ENCODE measurements at places on chromosomes 3 and 15.

DNA sequence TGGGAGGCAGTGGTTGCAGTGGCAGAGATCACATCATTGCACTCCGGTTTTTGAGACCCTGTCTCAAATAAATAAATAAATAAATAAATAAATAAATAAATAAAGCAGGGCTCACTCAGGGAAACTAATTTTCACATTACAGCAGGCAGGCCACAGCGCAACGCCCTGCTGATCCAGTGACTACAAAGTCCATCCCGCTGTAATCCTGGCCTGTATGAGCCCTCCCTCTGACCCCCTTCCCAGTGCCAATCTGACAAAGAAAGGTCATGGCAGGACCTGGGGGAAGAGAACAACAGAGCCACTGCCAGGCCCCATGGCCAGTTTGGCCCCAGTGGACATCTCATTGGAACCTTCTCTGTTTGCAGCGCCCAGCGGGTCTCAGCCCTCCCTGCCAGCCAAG lies 9.3 kb downstream of the SH3BP5 start:
- no peak for DNase-seq

- no peak for DNase-seq
Observed at GRCh38 chr15:95304151-95304946, 1026.2 kb upstream of the NR2F2 start.

GRCh38 chr15:88651971-88652370 lies 13.2 kb downstream of the ISG20 start:
- no peak for DNase-seq

GRCh38 chr3:127546554-127546953 lies 44.0 kb downstream of the TPRA1 start:
- no peak for DNase-seq

DNA sequence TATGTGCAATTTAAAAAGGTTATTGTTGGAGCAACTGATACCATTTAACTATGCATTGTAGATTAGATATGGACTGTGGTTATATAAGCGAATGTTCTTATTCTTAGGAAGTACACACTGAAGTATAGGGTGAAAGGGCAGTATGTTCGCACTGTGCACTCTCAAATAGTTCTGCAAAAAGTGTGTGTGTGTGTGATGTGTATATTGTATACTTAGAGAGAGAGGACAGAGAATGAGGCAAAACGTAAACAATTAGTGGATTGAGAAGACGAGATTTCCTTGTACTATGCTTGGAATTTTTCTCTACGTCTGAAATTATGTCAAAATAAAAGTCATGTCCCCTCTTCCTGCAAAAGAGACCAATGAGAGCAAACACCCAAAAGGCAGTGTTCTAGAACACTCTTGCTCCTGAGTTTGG lies 30.4 kb downstream of the LSM3 start:
- DNase-seq = no peak

- DNase-seq = no peak
Observed at GRCh38 chr15:75844629-75845335, 1.5 kb downstream of the UBE2Q2 start.

GRCh38 chr3:59432665-59433064 lies 382.8 kb upstream of the CFAP20DC start:
- no peak for DNase-seq

- no peak for DNase-seq
Observed at GRCh38 chr3:102536456-102536855, 101.6 kb downstream of the ZPLD1 start.

GRCh38 chr3:83842511-83842910 lies 1116.3 kb upstream of the CADM2 start:
- DNase-seq = no peak

DNA sequence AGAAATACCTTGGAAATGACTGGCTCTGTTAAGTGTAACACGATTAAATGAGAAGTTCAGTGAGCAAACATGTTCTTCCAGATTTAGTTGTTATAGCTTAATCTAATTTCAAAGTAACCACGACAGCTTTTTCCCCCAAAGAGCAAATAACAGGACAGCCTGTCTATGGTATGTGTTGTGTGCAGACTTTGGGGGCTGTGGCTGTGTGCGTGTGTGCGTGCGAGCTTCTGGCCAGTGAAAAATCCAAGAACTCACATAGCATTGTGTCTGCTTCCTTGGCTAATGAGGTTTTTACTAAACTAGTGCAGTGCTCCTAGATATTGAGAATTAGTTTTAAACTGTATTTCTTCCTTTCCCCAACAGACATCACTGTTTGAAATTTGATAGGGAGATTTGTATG lies 167.1 kb downstream of the CACNA1D start:
- DNase-seq = no peak

GRCh38 chr15:85415783-85416182 lies 35.4 kb downstream of the AKAP13 start:
- no peak for DNase-seq

GRCh38 chr15:52466134-52466701 lies 62.5 kb downstream of the MYO5A start:
- DNase-seq = peak; percentile 17

GRCh38 chr3:36700537-36701248 lies 63.7 kb downstream of the DCLK3 start:
- no peak for DNase-seq

- DNase-seq = no peak
Observed at GRCh38 chr3:66795365-66795764, 202.7 kb upstream of the KBTBD8 start.

DNA sequence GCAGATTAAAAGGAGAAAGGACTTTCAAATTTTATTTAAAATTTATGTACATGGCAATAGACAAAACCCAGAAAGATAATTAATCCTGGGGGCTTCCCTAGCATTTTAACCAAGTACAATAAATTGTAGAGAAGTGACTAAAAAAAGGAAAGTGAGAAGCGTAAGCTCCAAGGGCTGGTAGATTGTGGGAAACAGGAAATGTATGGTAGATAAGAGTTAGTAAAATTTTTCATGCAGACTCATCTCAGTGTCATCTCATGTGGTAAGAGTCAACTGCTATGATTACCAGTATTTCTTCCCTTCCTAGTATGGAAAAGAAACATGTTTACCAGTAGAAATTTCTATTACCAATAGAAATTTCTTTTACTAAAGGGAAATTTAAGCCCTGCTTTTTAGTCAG lies 464.3 kb upstream of the AGTR1 start:
- DNase-seq = no peak

DNA sequence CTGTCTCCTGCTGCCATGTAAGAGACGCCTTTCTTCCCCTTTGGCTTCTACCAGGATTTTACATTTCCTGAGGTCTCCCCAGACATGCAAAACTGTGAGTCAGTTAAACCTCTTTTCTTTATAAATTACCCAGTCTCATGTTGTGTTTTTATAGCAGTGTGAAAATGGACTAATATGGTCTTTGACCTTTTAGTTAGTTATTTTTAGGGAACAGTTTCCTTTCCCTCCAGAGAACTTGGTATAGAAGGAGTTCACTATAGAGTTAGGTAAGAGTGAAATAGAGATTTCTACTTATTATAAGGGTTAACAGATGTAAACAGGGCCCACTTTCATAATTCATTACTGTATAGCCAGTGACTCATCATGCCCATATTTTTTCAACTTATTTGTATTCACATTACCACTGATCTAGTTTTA lies 170.9 kb downstream of the UNC13C start:
- no peak for DNase-seq

DNA sequence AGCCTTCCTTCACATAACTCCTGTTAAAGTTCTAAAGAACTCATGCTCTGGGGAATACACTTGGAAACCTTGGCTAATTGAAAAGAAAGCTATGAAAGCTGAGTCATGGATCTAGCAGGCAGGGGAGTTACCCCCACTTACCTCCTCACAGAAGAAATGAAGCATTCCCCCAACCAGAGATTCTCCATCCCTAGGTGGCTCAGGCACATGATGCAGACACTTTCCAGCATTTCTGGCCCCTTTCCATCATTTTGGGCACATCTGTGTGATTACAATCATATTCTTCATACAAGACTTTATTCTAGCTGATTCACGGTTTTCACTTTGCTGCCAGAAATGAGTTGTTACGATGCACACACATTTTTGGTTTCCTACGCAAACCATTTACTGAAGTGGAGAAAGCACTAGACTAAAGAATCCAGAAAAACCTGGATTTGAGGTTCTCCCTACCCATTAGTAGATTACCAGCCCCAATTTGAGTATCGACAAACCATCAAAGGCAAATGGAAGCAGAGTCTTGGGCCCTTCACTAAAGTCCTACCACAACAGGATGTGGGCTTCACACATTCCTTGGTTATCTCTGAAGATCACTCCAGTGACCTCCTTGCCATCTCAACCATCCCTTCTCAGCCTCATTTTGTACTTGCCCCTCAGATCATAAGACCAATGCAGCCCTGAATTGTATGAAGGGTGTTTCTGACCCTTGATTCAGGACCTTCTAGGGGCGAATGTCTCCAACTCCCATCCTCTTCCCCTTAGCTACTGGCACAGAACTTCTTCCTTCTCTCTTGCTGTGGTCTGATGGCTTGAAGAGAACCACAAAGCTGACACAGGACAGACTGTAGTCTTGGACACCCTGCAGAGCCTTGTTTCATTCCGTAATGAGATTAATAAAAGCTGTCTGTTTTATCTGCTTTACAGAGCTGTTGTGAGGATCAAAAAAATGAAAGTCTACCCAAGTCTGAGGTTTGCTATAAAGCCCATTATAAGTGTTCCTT lies 42.5 kb upstream of the SNRK start:
- DNase-seq = no peak

DNA sequence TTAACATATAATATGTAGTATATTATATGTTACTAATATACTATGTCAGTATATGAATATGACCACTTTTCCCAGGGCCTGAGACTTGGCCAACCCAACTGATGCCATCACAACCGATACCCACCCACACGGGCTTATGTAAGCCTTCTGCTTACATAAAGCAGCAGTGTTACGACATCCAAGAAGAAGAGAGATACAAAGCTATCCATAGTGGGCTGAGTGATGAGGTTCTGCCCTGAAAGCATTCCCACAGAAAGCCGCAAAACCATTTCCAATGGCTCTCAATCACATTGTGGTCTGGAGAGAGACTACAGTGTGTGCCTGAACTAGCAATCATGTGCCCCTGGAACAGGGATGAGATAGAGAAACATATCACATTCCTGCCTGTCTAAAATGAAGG lies 177.9 kb downstream of the PLOD2 start:
- no peak for DNase-seq

DNA sequence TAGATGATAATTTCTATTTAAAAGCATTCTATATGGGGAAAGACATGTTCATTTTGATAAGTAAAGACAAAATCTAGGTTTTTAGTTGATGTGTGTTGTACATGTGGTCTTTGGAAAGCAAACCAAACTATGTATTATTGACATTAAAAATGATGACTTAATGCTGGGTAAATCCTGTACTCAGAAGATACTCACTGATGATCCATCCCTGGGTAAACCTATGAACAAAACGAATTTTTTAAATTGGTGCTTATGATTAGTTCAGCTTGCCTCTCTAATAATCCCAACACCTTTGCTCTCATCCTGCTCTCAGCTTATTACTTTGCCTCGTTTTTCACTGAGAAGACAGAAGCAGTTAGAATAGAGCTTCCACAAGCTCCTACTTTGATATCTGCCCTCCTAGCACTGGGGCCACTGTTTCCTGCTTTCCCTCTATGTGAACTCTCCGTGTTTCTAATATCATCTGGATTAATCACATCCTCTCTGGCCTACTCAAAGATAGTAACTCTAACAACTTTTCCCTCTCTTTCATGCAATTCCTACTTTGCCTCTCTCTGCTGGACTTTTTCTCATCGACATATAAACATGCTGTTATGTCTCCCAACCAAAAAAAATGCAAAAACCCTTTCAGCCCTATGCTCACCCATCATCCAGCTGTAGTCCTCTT lies 29.3 kb downstream of the RARRES1 start:
- no peak for DNase-seq

DNA sequence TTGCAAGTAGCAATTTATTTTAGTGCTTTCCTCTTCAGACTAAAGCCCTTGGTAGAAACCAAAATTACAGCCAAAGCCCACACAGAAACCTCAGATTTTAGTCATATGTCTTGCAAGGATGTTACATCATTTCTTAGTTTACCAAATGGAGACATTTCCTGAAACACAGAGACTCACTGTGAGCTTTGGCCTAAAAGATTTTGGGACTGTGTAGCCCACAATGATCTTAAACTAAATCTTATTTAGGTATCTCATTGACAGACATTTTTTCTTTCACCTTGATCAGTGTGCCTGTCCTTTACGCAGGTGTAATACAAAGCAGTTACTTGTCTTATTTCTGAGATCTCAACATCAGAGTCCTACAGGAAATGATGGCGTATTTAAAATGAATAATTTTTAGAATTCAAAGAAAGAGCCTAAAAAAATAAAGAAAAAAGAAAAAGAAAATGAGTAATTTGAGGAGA lies 27.8 kb upstream of the AP4E1 start:
- DNase-seq = no peak

DNA sequence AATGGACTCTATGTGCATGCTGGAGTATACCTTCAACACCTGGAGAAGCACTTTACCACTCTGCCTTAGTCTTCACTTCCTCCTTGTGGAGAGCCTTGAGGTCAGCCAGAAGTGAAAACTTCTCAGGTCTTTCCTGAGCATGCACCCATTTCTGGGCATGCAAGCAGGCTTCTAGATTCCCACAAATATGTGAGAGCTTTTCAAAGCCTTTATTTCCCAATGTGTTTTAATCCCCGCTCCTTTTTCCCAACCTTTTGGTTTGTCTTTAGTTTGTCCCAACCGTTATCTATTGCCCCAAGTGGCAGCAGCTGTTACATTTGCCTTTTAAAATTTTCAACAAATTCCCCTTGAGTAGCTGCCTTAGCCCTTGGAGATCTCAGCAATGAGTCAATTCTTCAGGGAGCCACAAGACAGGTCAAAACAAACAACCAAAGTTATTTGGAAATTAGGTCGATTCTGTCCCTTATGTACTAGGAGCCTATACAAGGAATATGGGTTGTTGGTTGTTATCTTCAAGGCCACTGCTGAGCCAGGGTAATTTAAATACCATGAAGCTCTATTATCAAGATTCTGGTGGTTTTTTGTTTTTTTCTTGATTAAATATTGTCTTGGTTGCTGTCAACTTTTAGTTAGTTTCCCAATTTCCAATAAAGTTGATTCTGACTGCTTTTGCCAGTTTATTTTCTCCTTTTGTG lies 44.4 kb downstream of the LSM3 start:
- DNase-seq = no peak

- DNase-seq = no peak
Observed at GRCh38 chr3:52530918-52531826, 2.5 kb downstream of the NT5DC2 start.

DNA sequence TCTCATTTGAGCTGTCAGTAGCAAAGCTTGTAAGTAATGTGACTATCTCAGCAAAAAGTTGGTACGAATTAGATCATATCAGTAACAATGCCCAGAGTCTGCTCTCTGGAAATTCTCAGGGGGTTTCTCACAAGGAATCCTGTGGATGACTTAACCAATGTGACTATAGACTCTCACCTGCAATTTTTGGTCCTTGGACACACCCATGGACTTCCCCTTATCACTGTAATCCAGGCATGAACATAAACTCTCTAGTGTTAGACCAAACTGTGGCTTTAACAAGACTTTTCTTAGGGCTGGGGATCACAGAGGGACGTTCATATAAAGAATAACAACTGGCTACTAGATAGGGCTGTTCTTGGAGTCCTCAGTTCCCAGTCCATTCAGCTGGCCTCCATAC lies 3.9 kb upstream of the ZNF80 start:
- no peak for DNase-seq
